Effector memory CD4-positive, alpha-beta T cell (primary cell): ENCODE measurements at places on chromosomes 3 and 15.

- DNase-seq = no peak
These were observed 875 bp downstream of the GAP43 start for GRCh38 chr3:115624029-115624741.

DNA sequence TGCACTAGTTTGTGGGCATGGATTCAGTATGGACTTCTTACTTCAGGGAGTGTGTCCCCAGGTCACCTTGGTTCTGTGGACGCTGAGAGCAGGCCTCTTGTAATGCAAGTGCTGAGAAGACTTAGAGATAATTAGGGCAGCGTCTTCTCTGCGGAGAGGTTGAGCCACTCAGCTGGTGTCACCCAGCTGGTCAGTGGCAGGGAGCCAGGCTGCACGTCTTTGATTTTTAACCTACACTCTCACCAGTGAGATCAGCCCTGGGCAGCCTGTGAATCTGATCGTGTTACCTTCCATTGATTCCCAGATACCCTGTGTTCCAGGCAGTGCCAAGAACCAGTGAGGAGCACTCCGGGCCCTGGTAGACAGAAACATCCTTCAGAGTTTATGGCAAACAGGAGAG is 92.6 kb downstream of the SLCO3A1 start:
- DNase-seq = no peak

DNA sequence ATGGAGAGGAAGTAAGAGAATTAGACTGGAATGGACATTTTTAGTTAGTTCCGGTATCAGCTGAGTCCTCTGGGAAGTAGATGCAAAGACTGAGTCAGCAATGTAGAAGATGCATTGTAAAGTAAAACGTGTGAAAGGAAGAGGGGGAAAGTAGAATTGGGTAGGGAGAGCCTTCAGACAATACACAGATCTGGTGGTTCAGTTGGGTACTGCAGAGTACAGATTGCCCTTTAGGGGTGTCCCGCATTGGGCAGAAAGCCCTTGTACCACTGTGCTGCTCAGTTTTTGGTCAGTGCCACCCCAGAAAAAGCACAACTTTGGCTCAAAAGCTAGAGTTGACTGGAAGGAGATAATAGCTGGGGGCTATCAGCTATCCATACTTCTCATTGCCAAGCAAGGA is 247.4 kb downstream of the KBTBD8 start:
- DNase-seq = no peak

GRCh38 chr15:32909431-32909830 is 191.6 kb downstream of the GREM1 start:
- no peak for DNase-seq

- no peak for DNase-seq
These were observed 4.3 kb upstream of the MYL3 start for GRCh38 chr3:46867550-46867898.

GRCh38 chr3:165827883-165828282 is 9.3 kb downstream of the BCHE start:
- no peak for DNase-seq

GRCh38 chr3:168213920-168214319 is 118.2 kb upstream of the GOLIM4 start:
- no peak for DNase-seq

DNA sequence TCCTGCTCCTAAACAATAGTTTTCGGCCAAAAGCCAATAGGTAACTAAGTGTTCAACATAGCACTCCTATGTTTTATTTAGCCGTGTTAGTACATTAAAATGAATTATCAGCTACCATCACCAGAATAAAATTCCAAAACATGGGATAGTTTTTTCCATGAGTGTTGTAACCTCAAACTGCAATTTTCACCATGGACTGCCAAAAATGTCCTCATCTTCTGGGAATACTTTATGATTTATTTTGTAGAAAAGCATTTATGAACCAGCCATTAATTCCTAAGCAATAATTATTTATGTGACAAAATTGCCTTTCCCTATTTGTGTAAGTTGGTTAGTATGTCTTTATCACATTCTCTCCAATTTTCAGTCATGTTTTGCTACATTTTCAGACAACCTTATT is 438.1 kb downstream of the NAALADL2 start:
- DNase-seq = no peak

DNA sequence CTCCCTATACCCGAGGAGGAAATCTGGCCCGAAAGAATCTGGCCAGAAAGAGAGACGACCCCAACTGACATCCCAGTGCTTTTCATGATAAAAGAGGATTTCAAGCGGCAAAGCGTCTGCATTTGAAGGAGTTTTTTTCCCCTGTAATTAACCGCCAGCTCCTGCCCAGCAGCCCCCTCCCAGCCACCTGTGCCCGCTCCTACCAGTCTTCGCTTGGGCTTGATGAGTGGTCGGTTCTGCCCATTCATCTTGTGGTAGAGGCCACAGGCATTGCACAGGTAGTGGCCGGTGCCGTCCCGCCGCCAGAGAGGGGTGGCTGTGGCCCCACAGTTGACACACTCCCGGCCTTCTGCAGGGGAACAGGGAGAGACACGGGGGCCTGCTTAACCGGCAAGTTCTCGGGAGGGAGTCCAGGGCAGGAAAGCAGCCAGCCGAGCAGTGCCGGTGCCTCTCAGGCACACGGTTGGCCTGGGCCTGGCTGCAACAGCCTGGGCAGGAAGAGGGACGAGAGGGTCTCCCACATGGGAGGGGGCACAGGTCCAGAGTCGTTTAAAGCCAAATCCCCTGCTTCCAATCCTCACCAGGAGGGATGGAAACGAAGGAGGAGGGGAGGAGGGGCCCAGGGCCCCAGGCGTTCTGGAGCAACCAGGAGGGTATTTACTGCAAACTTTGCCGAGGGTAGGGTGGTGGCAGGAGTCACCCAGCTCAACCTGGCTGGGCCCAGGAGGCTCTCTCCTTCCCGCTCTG is 9.2 kb downstream of the GATA2 start:
- no peak for DNase-seq

DNA sequence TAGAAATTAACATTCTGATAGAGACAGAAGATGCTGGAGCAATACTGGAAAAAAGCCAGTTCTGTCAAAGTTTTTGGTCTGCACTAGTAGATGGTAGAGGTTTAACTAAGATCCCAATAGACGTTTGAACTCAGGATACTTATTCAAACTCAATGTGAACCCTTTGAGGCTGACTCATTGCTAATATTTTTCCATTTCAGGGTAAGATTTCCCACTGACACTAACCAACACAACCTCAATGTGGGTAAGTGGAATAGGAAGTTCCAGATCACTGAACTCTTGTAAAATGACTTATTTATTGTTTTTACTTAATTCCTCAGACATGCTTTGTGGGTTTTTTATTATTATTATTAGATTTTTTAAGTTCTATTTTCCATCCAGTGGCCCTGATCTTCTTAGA is 1024.8 kb downstream of the EPHA3 start:
- DNase-seq = no peak

- no peak for DNase-seq
These were observed 148.8 kb upstream of the NDN start for GRCh38 chr15:23835953-23836352.

DNA sequence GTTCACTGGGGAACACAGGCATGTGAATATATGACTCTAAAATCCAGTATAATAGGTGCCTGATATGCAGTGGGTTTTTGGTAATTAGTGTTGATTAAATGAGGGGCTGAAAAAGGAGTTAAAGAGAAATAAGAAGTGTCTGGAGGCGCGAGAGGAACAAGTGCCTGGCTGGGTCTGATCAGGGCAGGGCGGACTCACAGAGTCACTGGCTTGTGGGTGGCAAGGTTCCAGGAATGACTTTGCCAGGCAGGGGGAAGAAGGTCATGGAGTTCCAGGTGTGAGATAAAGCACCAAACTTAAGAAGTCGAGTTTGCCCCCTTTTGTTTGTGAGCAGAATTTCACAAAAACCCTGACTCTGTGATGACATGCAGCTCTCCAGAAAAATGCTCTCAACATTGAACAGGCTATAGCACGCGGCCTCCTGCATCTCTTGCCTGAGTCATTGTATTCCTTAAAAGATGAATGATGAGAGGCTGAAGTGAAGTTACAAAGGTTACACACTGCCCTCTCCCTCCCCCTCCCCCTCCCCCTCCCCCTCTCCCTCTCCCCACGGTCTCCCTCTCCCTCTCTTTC is 63.0 kb upstream of the LMCD1 start:
- DNase-seq = no peak

DNA sequence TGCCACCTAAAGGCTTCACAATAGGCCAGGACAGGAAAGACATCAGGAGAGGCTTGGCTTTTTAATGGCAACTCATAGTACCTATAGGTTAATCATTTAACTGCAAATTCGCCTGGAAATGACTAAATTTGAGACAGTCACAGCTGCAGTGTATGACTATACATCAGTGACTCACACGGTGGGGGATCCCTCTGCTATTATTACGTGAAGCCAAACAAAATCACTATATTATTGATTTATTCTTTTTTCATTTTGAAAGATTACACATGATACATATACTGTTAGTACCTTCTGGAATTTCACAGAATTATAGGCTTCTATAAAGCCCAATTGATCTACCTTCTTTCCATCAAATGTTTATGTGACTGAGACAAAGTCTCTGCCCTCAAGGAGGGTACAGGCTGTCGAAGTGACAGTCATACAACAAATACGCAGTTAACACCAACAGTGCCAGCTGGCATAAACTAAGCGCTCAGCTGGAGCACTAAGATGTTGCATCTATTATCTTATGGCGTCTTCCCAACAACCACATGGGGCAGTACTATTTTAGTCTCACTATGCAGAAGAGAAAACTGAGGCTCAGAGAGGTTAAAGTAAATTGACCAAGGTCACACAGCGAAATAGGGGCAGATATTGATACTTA is 82.0 kb upstream of the LMOD3 start:
- no peak for DNase-seq

DNA sequence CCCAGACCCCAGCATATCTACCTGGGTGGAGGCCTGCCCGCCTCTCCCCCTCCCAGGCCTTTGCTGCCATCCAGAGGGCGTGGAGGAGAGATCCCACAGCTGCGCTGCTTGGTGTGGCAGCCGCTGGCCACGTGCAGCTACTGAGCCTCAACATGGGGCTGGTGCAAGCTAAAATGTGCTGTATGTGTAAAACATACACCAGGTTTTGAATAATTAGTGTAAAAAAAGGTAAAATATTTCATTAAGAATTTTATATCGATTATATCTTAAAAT is 95.8 kb downstream of the SEC22A start:
- no peak for DNase-seq

GRCh38 chr15:32030795-32031194 is 480 bp downstream of the CHRNA7 start:
- DNase-seq = no peak

GRCh38 chr3:18681818-18682345 is 256.7 kb upstream of the SATB1 start:
- no peak for DNase-seq

DNA sequence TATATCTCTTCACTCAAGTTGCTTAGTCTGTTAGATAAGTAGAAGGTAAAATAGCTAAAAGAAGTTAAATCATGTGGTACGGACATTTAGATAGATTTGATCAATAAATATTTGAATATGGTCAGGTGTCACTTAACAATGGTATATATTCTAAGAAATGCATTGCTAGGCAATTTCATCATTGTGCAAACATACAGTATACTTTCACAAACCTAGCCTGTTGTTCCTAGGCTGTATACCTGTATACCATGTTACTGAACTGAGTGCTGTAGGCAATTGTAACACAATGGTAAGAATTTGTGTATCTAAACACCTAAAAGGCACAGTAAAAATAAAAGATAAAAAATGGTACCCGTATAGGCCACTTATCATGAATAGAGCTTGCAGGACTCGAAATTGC is 112.8 kb upstream of the CGNL1 start:
- DNase-seq = no peak

GRCh38 chr3:38311476-38311875 is 29.4 kb downstream of the SLC22A14 start:
- DNase-seq = no peak

- DNase-seq = no peak
These were observed at the start of gene GLDN for GRCh38 chr15:51341366-51342226. Gene GLDN (plus strand): TSS chr15:51341655. CDS start chr15:51341685, 30 bp downstream.

DNA sequence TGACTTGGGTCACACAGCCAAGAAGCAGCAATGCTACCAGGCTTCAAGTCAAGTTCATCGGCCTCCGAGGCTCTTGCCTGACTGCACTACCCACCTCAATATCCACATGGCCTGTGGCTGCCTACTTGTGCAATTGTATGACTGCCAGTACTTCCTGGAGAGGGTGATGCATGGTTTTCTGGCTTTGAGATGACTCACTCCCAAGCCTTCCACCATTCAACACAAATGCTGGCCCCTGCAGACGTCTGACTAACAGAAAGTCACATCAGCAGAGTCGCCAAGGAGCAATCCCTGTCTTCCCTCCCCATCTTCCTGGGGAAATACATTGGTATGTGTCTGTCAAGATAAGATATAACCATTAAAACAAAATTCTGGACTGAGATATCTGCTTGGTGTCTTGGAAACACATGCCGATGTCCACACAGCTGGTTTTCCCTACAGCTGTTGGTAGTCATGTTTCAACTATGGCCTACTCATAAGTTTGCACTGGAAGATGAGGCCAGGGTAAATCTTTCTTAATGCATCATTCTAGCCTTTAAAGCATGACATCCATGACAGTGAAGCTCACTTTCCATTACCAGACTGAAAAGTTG is 79.6 kb upstream of the SPATA12 start:
- DNase-seq = no peak

DNA sequence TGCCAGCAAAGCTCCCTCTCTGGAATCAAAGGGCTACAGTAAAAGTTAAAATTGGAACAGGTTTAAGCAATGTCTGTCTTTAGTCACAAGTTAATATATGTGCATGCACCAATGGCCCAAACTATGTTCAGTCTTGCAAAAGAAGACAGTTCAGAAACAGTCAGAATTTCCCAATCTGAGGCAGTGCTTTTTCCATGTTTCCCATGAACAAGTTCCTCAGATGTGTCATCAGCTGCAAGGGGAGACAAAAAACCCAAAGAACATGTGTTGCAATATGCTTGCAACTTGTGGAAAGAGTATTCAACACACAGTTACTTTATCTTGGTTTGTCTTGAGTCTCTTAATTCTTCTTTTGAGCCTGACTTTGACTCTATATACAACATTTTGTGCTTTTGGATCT is 148.4 kb downstream of the USP13 start:
- no peak for DNase-seq

- DNase-seq = no peak
These were observed 117.4 kb downstream of the LIPC start for GRCh38 chr15:58549013-58549784.

DNA sequence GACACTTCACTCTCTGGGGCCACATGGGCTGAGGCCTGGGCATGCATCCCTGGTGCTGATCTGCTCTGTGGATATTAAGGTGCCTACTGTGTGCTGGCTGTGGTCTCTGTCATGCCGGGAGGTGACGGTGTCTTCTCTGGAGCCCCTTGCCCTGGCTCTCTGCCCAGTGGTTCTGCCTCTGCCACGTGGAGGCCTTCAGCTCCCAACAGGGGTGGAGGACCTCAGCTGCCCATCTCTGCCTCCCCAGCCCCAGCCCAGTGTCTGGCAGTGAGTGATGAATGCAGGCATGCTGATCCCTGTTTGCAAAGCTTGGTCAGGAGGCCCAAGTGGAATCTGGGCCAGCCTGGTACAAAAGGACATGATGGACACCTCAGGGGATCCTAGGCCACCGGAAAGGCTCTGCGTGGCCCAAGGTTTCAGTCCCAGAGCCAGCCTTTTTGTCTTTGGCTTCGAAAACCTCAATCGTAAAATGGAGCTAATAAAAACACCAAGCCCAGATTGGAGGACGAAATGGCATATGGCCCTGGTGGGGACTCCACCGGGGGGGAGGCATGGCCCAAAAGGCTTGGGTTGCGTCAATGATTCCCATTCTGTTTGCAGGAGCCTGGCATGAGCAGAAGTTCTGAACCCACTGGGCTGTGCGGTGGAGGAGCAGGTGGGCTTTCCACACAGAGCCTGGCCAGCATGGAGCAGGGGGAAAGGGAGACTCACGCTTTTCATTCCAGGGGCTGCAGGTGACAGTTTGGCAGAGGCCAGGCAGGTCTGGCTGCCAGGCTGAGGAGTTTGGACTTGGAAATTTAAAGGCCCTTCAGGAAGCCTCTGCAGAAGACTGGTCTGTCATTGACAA is 54.7 kb upstream of the KLF13 start:
- DNase-seq = no peak
